ENCODE measurements at places on chromosomes 1 and 21.

DNA sequence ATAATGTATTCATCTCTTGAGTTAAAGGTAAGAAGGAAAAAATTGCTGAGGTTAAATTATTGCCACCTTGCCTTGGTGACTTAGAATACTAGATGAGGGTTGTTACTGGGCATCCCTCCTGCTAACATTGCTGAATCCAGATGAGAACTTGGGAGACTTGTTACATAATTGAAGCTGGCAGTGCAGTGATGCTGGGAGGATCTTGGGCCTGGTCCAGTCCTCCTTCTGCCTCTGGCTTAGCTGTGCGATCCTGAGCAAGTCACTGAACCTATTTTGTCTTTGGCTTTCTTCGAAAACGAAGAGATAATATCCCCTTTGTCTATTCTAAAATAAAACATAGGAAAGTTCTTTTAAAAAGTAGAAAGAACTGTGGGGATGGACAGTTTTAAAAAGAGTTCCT is 244.9 kb upstream of the NRIP1 start:
- DNase-seq = no peak

GRCh38 chr1:154344977-154345837 is 19.9 kb downstream of the ATP8B2 start:
- peak; percentile 57 for DNase-seq

DNA sequence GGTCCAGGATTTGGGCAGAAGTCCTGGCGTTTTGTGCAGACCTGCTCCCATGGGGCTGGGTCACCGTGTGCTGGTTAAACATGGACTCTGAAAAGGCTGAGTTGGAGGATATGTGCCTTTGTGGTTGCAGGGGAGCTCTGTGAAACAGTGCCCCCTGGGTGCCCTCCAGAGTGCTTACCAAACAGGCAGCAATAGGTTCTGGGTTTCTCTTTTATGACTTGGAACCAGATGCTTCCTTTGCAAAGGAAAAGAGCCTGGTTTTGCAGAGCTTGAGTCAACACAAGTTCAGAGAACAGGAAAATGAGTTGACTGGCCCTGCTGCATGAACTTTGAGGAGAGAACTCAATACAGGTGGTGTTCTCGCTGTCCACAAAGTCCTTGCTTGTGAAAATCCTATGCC is 288.9 kb downstream of the TM2D1 start:
- no peak for DNase-seq

DNA sequence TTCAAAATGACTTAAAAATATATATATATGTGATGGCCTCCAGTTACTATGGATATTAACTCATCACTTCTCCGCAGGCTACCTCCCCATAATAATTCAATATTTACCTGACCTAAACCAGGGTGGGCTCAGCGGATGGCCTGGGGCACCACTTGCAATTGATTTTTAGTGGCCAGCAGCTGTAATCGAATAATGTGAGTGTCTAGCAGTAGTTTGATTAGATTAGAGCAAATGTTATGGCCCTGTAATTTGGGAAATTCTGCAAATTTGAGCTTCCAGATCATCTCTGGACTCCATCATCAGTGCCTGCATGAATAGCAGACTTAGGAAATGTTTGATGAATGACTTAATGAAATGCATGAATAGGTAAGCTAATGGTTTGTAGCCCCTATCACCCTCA is 14.7 kb downstream of the SUSD4 start:
- no peak for DNase-seq

DNA sequence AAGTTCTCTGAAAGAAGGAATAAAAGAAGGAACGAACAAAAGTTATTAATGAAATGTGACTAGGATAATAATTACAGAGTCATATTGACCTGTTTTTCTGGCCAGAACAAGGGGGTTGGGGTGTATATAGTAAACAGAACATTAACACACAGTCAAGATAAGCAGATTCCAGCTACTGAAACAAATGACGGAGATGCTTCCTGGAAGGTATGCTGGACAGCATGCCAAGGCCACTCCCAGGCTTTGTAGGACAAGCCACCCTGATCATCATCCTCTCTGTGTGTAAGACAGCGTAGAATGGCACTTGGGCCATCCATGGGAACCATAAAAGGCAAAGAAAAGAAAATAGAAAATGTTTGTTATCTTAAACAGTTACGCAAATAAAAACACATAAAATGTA is 120.7 kb downstream of the TGFBR3 start:
- DNase-seq = no peak

All from transverse colon (tissue), 4 donors.